ENCODE measurements at places on chromosomes 1 and 21.

DNA sequence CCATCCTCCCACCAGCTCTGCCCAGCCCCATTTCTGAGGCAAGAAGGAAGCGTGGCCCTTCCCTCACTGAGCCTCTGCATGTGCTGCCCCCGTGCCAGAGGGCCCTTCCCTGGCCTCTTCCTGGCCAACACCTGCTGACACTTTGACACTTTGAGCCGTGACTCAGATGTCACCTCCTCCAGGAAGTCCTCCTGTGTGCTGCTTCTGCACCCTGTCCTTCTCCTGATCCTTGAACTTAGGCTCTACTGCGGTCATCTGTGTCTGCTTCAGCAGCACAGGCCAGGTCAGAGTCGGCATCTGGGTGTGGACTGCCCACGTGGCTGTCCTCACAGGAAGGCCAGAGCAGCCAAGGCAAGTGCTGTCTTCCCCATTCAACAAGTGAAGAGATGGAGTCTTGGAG is 19.6 kb upstream of the EPHA8 start:
- no peak for DNase-seq

DNA sequence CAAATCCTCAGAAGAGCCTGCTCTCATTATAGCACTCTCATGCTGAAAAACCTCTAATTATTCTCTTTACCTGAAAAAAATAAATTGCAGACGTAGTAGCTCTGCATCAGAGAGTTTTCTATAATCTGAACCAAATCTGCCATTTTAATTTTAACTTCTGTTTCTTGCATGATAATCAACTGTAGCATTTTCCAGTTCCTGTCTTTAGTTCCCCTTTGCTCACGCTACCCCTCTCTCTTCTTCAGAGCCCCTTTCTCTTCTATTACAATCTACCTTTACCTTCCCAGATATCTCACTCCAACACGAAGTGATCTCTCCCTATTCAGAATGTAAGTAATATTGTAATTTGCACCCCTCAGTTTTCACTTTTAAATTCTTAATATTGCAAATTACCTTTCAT is 31.4 kb downstream of the FMO1 start:
- DNase-seq: no peak

DNA sequence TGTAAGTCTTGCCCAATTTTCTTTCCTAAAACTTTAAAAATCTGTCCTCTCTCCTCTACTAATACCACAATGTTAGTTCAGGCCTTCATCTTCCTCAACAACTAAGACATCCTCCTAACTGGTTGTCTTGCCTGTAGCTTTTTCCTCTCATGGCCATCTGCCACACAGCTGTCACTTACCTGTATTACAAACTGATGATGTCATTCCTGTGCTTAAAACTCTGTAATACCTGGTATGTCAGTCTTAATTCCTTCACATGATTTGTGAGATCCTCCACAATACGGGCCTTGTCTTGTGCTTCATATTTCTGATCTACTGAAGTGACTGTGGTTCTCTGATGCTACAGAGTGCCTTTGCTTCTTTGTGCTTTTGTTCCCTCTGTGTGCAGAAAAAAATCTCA is 9.8 kb downstream of the MRPS14 start:
- no peak for DNase-seq

- DNase-seq: peak; percentile 58
Measured at GRCh38 chr1:23916209-23917131, 3.3 kb upstream of the CNR2 start.

DNA sequence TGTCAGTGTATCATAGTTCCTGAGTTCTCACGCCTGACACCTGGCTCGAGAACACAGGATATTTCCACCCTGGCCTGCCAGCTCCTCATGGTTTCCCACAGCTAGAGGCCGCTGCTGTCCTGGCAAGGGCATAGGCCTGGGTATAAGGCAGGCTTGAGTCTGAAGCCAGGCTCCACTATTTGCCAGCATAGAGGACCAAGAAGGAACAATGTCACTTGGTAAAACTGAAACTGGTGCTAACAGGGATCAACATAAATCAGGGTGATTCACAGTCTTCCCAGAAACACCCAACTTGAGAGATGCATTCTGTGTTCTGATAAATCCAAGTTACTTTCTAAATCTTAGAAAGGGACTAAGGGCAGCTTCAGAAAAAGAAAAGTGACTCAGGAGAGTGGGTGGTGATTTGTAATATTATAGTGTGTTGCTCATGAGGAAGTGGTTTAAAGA is 6.9 kb upstream of the S100A2 start:
- DNase-seq: peak; percentile 47

DNA sequence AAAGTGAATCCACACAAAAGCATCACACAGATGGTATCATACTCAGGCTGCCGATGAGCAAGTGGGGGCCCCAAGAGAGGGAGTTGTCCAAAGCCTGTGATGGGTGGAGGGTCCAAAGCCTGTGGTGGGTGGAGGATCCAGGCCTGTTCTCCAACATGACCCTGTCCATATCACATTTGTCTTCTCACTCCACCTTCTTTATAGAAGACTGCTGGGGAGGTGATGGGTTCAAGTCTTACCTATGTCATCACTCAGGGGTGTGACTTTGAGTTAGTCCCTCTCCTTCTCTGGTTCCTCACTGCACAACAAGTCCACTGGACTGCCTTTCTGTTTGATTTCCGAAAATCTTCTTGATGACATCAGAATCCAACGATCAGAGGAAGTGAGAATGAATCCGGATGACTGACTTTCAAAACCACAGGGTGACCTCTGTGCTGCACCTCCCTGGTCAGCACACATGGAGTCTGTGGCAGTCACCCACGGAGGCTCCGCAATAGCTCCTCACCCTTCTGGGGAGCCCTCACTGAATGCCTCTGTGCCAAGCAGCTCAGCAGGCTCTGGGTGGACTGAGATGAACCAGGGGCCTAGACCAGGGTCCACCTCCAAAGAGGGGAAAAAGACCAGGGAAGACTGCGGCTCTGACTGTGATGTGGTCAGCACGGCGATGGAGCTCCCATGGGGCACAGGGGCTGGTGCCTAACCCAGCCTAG is 166.8 kb downstream of the HIVEP3 start:
- no peak for DNase-seq

GRCh38 chr21:26835027-26835713 is 10.0 kb downstream of the ADAMTS1 start:
- no peak for DNase-seq

GRCh38 chr1:67314696-67315095 is 7.0 kb downstream of the IL12RB2 start:
- no peak for DNase-seq

DNA sequence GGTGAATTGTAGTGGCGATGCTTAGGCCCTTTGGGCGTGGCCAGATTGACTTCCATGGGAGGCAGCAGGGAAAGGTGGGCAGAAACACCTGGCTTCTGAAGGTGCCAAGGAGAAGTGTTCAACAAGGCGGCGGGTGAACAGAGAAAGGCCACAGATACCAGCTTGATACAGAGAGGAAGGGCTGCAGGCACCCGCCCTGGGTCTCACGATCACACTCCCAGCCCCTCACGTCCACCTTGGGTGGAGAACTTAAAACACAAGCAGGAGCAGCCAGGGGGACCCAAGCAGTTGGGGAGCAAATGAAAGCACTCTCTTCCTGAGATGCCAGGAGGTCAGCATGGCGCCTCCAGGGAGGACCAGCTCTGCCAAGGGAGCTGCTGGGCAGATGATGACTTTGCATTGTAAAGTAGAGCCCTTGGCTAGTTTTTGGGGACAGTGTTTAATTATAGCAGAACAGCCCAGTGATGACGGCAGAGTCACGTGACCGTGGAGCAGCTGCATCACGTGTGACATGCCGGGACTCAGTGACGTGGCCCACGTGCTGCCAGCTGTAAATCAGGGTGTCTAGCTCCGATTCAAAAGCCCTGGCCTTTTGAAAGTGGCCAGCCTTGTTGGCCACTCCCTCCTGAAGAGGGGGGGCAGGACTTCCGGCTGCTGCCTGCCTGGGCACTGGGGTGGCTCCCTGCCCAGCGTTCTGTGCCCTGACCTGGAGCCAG is 19.0 kb downstream of the SLC37A1 start:
- DNase-seq: no peak

DNA sequence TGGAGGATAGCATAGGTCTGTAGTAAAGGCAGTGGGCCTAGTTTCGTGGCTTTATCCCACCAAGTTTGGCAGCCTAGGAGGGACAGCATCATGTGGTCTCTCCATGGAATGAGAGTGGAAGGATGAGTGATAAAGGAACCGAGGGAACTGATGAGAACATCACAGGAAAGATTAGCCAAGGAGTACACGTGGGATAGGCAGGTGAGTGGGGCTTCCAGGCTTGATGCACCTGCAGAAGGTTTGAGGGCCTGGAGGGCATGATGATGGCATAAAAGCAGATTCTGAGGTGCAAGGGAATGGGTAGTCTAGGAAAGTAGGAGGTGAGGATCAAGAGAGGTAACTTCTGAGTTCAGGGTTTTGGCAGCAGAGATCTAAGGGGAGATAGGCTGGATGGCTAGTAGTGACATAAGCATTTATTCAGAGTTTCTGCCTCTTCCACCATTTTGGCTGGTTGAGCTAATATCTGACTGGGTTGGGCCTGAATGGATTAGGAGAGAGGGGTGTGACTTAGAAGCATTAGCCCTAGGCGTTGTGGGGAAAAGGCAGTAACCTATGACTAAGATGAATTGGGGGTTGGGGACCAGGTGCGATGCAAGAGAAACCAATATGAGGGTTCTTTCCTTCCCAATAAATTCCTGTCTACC is 9.1 kb downstream of the PTGFRN start:
- DNase-seq: no peak

DNA sequence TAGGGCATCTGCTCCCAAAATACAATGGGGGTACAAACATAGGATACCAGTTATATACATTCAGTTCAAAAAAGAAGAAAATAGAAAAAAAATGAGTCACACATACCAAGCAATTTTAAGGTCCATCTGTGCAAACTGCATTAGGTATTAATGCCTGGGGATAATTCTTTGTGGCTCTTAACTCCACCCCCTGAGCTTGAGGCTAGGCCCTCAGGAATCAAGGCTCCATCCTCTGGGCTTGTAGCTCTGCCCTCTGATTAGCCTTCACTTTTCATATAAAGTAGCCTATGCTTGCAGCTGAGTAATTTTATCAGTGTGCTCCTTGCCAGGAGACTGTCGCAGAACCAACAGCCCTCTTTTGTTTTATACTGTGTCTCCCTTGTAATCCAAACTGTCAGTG is 69.9 kb upstream of the BACE2 start:
- no peak for DNase-seq

DNA sequence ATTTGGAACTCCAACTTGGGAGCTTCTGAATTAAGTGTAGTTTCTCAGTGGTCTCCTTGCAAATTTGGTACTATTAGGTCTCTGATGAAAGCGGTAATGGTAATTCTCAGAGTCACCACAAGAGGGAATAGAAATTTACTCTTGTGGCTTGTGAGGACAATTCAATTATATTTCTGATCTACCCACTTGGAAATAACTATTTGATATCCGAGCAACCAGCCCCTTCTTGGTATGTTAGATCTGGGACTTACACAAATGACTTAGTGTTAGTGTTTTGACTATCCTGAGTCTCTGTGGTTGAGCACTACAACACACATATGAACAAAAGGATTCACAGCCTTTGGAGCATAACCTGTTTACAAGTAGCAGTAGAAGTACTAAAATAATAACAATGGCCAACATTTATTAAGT is 68.1 kb downstream of the RPS6KA1 start:
- peak; percentile 52 for DNase-seq

GRCh38 chr1:226986496-226987178 is 46.5 kb downstream of the COQ8A start:
- no peak for DNase-seq

- no peak for DNase-seq
Measured at GRCh38 chr1:208031932-208032320, 121.0 kb upstream of the CD34 start.

- no peak for DNase-seq
Measured at GRCh38 chr1:44802306-44803061, 2.3 kb downstream of the PLK3 start.

- no peak for DNase-seq
Measured at GRCh38 chr1:107706182-107706581, 258.8 kb downstream of the VAV3 start.

DNA sequence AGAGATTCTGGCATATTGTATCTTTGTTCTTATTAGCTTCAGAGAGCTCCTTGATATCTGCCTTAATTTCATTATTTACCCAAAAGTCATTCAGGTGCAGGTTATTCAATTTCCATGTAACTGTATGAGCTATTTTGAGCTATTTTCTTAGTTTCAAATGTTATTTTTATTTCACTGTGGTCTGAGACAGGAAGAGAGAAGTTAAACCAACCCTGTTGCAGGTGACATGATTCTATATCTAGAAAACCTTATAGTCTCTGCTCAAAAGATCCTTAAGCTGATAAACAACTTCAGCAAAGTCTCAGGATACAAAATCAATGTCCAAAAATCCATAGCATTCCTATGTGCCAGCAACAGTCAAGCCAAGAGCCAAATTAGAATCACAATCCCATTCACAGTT is 1644.0 kb upstream of the B3GALT2 start:
- DNase-seq: no peak

All from muscle of arm (tissue), 14 donors.